ENCODE measurements at places on chromosomes 5 and 9. TPM values are rescaled to one million over a fixed set of nuclear protein-coding genes. Genes with fewer than 3 reads are reported as not detected.

The RANBP17 gene
- 18.0 TPM for total RNA-seq

The RPL37 gene
- total RNA-seq: 4,634 TPM

The RNF224 gene
- not detected for total RNA-seq

The IFNA17 gene
- total RNA-seq: not detected

The SLC36A3 gene
- not detected for total RNA-seq

The PDE6A gene
- 0.08 TPM for total RNA-seq

The OBP2B gene
- not detected for total RNA-seq

DNA sequence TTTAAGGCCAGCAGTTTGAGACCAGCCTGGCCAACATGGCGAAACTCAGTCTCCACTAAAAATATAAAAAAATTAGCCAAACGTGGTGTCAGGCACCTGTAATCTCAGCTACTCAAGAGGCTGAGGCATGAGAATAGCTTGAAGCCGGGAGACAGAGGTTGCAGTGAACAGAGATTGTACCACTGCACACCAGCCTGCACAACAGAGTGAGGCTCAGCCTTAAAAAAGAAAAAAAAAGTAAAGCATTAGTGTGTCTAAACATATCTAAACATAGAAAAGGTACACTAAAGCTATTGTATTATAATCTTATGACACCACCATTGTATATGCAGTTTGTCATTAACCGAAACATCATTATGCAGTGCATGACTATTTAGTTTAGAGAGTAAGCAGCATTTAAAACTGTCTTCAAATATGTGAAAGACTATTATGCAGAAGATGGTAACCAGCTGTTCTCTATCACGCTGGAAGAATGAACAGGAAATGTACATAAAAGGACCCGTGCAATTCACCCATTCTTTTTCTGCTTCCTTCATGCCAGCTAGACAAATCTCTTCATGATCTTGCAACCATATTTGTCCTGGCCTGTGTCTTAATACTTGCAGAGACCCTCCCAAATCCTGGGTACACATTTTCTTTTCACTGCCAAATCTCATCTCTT lies 58.6 kb downstream of the ITGA1 start:
- DNase-seq: no peak

DNA sequence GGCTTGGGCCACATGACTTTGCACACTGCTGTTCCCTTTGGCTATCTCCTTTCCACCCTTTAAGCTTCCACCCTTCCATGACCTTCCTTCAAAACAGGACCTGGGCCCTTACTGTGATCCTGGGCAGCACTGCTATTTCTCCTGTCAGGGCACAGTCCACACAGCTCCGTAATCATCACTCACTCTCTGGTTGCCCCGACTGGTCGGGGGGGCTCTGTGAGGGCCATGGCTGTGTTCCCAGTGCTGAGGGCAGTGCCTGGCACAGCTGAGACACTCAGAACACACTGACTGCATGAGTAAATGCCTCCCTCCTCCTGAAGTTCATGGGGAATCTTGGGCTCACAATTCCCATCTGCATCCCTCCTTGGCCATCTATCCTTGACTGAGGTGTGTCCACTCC lies 12.2 kb downstream of the TRAF1 start:
- no peak for DNase-seq

- DNase-seq: no peak
Observed at GRCh38 chr9:128121924-128122808, 5.4 kb downstream of the PTGES2 start.

DNA sequence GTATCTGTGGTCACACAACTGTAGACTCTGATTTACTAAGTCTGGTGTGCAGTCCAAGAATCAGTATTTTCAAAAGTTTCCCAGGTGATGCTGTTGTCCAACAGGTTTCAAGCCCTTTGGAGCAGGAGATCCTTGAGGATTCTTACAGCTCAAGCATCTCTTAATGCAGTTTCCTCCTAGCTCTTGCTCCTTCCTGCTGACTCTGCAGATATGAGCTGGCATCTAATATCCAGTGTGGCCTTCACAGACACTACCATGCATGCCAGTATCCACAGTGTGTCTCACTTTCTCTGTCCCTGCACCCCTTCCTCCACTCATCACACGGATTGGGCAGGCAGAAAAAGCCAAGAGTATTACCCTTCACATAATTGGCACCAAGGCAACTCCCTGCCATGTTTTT lies 182.2 kb upstream of the TNC start:
- no peak for DNase-seq

DNA sequence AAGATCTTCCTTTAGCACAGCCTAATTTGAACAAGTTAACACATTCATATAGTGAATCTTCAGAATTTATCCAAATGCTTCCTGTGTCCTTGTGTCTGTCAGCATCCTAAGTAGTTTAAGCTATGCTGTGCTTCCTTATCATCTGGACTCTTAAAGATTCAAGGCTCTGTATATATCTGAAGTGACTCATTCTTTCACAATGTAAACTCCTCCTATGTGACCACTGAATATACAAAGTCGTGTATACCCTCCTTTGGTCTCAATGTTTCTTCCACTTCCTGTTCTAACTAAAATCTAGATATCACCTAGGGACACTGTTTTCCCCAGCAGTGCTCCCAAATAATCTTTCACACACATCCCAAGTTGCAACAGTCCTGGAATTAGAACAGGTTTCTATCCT lies 935.7 kb upstream of the NUDT12 start:
- no peak for DNase-seq

- no peak for DNase-seq
Observed at GRCh38 chr5:4206127-4206526, 610.5 kb downstream of the IRX1 start.

GRCh38 chr9:100285601-100286000 lies 67.1 kb downstream of the TEX10 start:
- DNase-seq: no peak

DNA sequence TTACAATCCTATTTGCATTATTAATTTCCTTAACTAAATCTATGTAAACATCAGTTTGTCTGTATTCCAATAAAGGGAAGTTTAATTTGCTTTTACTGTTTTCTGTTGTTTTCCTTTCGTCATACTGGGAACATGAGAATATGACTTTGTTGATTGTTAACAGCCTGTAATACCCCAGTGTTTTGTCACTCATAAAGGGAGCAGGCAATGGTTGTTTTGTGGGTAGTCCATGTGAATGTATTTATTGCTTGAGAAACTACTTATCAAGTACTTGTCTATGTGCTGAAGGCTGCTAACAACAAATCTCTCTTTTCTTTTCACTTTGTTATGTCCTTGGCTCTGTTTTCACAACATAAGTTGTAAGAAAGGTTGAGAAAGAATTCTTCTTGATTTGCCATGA lies 1070.2 kb upstream of the ACO1 start:
- DNase-seq: peak; percentile 74

DNA sequence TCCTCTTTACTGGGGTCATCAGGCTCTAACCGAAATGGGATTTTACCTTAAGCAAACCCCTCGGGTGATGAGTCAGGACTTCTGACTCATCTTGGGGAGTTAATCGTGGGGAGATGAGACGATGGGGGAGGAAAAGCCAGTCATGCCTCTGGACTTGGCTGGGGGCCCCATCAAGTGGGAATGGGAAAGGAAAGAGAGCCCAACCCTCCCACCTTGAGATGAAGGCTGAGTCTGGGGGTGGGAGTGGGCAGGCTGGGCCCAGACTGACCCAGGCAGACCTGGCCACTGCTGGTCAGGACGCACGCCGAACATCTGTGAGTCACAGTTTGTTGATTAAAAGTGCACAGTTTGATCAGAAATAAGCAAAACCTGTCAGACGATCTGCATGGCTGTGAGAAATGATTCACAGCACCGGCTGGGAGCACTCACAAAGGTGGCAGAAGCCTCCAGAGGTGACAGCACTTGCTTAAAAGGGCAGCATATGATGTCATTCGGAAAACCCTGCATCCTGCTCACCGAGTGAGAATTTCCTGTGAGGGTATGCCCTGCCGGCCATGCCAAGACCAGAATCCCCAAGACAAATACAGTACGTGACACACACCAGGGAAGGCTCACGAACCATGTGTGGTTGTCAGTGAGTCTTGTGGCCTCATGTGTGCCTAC lies 50.0 kb upstream of the SLC25A51 start:
- DNase-seq: no peak

DNA sequence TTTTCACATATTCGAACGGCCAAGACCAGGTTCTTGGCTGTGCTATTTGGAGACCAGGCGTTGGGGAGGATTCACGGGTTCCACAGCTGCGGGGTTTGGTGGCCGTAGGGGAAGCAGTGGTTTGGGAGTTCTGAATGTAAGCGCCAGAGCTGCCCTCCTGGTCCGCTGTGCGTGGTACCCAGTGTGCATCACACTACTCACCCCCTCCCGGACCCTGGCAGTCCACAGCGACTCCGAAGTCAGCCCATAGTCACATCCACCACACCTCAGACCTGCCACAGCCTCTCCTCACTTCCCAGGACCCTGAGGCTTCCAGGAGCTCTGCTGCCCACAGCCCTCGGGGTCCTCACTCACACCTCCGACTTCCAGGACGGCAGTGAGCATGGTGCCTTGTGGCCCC lies 26.8 kb downstream of the AMBP start:
- no peak for DNase-seq

DNA sequence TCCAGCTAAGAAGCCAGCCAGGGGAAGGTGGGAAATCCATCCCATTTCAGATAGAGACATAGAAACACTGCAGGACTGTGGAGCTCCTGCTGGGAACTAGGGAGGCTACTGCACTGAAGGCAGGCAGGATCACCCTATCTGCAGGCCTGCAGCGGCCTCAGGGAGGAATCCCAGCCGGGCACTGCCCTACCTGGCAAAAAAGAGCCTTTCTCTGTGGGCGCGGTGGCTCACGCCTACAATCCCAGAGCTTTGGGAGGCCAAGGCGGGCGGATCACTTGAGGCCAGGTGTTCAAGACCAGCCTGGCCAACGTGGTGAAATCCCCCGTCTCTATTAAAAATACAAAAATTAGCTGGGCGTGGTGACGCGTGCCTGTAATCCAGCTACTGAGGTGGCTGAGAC lies 71.4 kb upstream of the PHYKPL start:
- no peak for DNase-seq

DNA sequence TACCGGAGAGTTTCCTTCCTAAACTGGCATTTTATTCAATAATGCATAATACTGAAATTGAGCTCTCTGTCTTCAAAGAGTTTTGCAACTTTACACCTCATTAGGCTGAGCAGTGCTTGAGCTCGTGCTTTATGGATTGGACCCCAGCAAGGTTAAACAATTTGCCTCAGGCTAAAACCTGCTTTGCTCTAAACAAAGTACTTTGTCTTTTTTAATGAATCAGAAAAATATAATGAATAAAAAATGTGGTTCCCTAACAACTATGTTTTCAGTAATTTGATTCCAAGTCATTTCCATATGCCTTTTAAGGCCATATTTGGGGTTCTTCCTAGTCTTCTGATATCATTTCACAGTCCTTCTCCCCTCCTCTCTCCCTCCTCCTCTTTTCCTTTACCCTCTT lies 20.0 kb downstream of the ZNF366 start:
- DNase-seq: no peak

DNA sequence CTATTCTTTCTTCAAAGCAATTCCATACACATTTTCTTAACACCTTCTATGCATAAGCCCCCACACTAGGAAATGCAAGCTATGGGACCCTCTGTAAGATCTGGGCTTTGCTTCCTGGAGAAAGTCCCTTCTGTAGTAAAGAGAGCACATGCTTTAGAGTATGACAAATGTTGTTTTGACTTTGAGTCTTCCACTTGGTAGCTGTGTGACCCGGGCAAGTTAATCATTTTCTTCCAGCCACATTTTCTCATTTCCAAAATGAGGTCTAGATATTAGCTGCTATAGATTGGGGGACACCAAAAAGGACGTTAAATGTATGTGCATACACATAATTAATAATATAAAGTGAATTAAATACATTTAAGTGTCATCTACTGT lies 334.0 kb downstream of the NFIB start:
- DNase-seq: no peak

Data from SK-MEL-5 (cell line).